Immature natural killer cell (primary cell): ENCODE measurements at places on chromosomes 12 and 14. TPM values are rescaled to one million over a fixed set of nuclear protein-coding genes. Genes with fewer than 3 reads are reported as not detected.

Gene GDF3
- not detected for polyA plus RNA-seq

Gene C12orf60
- not detected for polyA plus RNA-seq

Gene KLHDC1
- polyA plus RNA-seq = 2.3 TPM

- peak; percentile 77 for DNase-seq
Observed at GRCh38 chr12:6764011-6764828, 1.9 kb upstream of the PTMS start.

DNA sequence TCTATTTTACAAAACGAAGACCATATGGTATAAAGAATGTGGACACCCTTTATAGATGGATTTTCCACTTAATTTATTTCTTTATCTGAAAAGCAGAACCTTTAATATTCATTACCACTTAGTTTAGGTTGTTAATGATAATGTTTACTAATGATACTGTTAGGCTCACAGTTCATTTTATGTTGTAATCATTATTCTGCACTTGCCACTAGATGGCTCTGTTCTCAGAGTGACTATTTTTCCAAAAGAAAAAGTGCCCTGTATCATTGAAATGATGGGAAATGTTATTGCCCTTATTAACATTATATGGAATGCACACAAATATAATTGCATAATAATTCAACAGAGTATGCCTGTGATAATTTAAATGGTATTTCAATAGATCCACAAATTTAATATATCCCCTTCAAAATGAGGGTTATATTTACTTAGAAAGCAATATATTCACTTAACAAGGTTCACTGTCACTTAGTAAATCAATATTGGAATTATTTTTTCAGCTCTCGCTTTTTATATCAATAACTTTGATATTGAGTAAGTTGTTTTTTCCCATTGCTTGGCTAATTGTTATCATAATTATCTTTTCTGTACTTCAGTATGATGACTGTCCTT, 95.7 kb downstream of the PDE3A start:
- no peak for DNase-seq
